ENCODE measurements at places on chromosomes 7 and 10.

DNA sequence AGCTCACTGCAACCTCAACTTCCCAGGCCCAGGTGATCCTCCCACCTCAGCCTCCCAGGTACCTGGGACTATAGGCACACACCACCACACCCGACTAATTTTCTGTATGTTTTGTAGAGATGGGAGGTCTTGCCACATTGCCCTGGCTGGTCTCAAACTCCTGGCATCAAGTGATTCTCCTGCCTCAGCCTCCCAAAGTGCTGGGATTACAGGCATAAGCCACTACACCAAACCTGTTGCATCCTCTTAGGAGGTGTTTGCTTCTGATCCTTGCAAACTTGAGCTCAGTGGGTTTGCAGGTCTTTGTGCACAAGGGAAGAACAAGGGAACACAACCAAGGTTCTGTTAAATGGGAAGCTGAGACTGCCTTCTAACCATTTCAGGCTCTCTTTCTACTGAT lies 184.6 kb downstream of the ARHGAP12 start:
- DNase-seq, result no peak

GRCh38 chr7:24831240-24831639 lies 74.0 kb upstream of the GSDME start:
- DNase-seq, result no peak

GRCh38 chr10:116158036-116158435 lies 115.0 kb downstream of the GFRA1 start:
- DNase-seq, result no peak

DNA sequence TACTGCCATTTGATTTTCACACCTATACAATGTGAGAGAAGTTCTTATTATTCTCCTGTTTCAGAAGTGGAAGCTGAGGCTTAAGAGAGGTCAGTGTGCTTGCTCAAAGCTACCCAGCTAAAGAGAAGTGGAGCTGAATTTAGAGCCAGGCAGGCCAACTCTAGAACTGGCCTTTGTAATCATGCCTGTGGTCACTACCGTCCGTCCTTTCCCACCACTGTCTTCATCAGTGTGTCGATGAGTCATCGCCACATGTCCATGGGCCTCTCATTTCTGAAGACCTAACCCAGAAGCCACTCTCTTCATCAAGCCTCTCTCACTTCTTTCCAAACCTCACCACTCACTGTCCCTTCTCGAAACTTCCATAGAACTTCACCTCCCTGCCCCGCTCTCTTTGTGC lies 237.8 kb downstream of the KIAA1217 start:
- no peak for DNase-seq

All from activated CD8-positive, alpha-beta memory T cell treated with anti-CD3 and anti-CD28 coated beads, Interleukin-2, amount 10 ng/mL, durations not matched to agents 7 days and 5 days (primary cell).